ENCODE measurements at places on chromosomes 16 and 17. TPM values are rescaled to one million over a fixed set of nuclear protein-coding genes. Genes with fewer than 3 reads are reported as not detected.

Gene TTYH2
- 18.9 TPM for total RNA-seq

Gene CCL1
- not detected for total RNA-seq

Gene LGALS9B
- not detected for total RNA-seq

Gene ENPP7
- not detected for total RNA-seq

Gene GPS2
- 59.3 TPM for total RNA-seq

Gene GDPD3
- 7.2 TPM for total RNA-seq

Gene CNGB1
- not detected for total RNA-seq

Gene MAP3K3
- total RNA-seq = 36.3 TPM

Gene FAHD1
- total RNA-seq = 16.5 TPM

Gene CD7
- total RNA-seq = 0.58 TPM

Gene TBC1D3I
- not detected for total RNA-seq

Gene GNGT2
- 0.48 TPM for total RNA-seq

Gene KRT39
- not detected for total RNA-seq

Gene DPEP3
- total RNA-seq = not detected

Gene PRRT2
- total RNA-seq = 27.2 TPM

Gene TSPAN10
- 1.2 TPM for total RNA-seq

Gene GPR139
- not detected for total RNA-seq

Gene HOXB5
- 0.20 TPM for total RNA-seq

Gene DBNDD1
- total RNA-seq = 2.1 TPM

Gene SGCA
- 0.83 TPM for total RNA-seq

Gene PPP1R1B
- total RNA-seq = 20.0 TPM

Data from ovary (tissue), 10 donors.